SHP77 (cell line): ENCODE measurements at places on chromosomes 6 and 20.

DNA sequence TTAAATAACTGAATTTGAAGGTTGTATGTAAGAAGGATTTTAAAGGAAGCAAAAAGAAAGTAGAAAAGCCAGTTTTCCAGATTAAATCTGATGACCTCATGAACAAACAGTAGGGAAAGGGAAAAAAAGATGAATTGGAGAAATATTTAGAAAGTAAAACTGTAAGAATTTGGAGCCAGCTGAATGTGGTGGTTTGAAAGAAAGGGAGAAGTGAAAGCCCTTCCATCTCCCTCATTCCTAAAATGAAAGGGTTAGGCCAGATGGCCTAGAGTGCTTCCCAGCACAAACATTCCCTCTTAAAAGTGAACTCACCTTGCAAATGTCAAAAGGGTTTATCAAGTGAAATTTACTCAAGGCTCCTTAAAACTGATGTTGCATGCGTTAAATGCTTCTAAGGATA lies 139.3 kb upstream of the COL21A1 start:
- no peak for DNase-seq

GRCh38 chr20:41358717-41359116 lies 7.9 kb downstream of the EMILIN3 start:
- DNase-seq, result no peak

- no peak for DNase-seq
Observed at GRCh38 chr6:138145402-138145801, 16.3 kb upstream of the ARFGEF3 start.

DNA sequence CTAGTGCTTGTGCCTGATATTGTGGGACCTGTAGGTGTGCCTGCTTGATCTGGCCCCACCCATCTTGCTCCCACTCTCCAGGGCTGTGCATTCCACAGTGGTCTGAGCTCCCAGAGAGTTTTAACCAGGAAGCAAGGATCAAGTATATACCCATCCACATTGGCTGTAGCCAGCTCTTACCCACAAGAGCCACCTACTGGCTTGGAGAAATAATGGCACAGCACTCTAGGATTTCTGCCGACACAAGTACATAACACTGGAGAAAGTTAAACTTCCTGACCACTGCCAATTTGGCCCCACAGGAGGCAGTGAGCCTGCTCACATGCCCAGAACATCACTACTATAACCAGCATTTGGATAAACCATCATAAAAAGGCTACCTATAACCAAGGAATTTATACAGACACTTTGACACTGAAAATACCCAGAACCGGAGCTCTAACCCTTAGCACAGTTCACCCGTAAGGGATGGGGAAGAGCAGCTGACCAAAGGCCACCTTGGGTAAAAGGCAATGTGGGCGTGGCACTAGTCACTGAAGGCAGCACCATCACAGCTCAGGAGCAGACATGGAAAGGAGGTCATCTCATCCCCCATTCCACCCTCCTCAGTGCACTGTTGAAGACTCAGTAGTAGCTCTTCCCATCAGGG lies 440.4 kb downstream of the BTBD3 start:
- no peak for DNase-seq

- DNase-seq, result no peak
Observed at GRCh38 chr20:22805219-22805618, 220.8 kb upstream of the FOXA2 start.

GRCh38 chr6:90146921-90147649 lies 149.6 kb downstream of the BACH2 start:
- no peak for DNase-seq

DNA sequence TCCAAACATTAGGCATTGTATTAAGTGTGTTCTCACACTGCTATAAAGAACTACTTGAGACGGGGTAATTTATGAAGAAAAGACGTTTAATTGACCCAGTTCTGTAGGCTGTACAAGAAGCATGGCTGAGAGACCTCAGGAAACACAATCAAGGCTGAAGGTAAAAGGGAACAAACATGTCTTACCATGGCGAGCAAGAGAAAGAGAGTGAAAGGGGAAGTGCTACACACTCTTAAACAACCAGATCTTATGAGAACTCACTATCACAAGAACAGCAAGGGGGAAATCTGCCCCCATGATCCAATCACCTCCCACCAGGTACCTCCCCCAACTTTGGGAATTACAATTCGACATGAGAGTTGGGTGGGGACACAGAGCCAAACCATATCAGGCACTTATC lies 86.6 kb upstream of the TOP1 start:
- no peak for DNase-seq
